ENCODE measurements at places on chromosomes 12 and 14.

DNA sequence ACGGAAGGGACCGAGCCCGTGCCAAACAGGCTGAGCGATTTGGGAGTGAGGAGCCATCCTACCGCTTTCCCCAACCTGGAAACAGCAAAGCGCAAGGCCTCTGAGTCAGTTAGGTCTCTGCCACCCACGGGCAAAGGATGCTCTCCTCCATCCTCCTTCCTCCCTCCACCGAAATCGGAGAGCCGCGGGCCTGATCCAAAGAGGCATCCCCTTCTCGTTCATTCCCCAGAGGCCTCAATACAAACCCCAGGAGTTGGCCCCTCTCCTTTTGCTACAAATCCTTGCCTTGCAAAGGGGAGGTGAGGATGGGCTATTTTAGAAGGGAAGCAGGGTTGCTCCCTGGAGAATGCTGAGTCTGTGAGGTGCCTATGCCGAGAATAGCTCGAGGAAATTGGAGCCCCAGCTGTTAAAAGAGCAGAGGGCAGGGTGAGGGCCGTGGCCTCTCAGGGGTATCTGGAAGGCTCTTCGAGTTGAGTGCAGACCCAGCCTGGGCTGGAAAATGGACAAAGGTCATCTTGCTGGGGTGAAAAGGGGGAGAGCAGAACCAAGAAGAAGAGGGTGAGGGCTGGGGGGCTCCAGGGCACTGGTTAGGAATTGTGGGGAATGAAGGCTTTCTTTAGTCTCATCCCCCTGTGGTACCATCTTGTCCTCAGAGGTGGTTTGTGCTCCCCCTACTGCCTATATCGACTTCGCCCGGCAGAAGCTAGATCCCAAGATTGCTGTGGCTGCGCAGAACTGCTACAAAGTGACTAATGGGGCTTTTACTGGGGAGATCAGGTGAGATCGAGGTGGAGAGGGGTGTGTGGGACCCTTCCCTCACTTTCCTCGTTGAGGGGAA, 1.1 kb downstream of the TPI1 start:
- no peak for DNase-seq

DNA sequence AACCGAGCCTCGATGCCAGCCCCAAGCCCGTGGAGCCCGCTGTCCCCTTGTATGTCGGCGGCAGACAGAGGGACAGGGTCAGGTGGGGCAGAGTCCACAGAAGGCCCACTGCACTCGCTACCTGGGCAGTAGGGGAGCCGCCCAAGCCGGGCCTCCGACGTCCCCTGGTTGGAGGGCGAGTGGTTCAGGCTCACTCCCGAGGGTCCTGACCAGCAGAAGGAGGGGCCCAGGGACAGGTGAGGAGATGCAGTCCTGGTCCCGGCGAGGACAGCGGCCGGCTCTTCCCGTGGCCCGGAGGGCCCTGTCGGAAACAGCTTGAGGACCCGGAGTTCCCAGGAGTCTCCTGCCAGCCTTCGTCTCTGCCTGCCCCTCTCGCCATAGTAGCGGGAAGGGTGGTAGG, 216.7 kb upstream of the SFSWAP start:
- no peak for DNase-seq

- no peak for DNase-seq
Observed at GRCh38 chr12:111868676-111869588, 26.9 kb downstream of the MAPKAPK5 start.

DNA sequence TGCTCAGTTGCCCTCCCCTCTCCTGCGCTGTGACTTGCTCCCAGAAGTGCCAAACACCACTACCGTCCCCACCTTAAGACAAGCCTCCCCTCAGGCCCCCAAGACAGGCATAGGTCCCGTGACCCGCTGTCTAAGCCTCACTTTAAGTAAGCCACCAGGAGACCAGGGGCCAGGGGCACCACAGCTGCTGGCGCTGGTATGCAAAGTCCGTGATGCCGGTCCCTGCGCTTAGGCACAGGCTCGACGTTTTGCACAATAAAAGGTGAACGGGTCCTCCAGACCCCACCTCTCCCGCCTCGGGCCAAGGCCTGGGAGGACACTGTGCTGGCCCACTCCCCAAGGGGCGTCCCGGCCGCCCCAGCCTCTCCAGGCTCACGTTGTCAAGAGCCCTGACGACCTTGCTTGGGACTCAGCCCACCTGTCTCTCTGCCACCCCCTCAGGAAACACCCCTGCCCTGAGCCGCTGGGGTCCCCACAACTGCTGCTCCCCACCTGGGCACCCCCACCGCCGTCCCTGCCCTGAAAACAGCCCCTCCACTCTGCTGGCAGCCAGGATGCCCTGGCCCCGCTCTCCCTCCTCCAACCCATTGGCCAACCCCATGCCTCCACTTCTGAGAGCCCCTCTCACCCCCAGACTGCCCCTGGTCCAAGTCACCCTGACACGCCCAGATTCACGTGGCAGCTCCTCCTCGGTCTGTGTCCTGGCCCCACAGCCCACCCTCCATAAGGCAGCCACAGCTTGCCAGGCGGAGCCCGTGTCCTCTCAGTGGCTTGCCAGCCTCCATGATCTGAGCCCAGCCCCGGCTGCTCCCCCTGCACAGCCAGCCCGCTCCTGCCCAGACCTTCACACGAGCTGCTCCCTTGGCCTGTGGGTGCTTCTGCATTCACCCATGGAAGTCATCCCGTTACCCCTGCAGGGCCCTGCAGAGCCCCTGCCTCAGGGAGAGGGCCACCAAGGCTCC, 11.9 kb downstream of the JAG2 start:
- no peak for DNase-seq

- no peak for DNase-seq
Observed at GRCh38 chr12:124361996-124362395, 67.1 kb downstream of the RFLNA start.

GRCh38 chr14:67765192-67765834, 51.1 kb downstream of the ZFYVE26 start:
- DNase-seq: no peak

- no peak for DNase-seq
Observed at GRCh38 chr12:76471579-76471978, 88.0 kb downstream of the OSBPL8 start.

- DNase-seq: no peak
Observed at GRCh38 chr12:87518036-87518435, 511.2 kb downstream of the C12orf50 start.

DNA sequence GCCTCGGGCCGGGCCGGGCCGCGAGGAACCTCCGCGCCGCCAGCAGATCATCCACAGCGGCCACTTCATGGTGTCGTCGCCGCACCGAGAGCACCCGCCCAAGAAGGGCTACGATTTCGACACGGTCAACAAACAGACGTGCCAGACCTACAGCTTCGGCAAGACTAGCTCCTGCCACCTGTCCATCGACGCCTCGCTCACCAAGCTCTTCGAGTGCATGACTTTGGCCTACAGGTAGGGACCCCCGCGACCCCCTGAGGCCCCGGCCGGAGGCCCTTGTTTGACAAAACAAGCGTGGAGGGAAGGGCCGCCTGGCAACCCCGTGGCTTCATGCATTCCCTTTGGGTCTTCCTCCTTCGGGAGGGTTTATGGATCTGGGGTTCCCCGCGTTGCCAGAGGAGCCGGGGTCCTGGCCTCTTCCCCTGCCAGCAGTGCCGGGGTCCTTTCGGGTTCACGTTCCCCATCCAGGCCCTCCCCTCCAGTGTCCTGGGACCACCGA, 526 bp downstream of the MLXIP start:
- DNase-seq: no peak

DNA sequence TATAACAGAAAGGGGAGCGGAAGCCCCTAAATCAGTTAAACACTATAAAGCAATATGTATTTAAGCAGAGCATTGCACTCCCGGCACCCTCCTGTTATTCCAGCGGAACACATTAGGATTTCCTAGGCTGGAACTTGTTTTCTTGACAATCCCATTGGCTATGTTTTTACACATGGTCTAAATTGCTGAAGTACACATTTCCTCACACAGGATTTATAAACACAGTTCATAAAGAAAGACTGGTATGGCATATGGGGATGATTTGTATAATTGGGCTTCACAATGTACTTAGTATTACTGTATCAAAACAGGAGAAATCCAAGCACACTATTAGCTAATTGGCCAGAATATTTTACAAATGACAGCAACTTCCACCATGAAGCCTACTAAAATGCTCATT, 23.3 kb downstream of the PAX9 start:
- no peak for DNase-seq

DNA sequence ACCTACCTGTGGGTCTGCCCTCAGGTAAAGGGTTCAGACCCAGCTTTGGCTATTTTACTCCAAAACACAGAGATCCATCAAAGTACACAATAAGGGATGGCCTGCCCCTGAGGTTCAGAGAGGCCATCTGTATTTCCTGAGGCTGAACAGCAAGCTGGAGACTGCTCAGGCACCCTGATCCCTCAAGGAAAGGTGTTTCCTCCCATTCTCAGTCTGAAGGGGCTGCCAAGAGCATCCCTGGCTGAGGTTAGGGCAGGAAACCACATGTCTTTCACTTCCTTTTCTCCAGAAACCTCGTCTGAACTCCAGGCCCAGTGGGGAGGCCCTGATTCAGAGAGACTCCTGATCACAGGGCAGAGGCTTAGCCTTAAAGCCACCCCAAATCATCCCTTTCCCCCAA, 1.5 kb downstream of the RILPL1 start:
- no peak for DNase-seq

DNA sequence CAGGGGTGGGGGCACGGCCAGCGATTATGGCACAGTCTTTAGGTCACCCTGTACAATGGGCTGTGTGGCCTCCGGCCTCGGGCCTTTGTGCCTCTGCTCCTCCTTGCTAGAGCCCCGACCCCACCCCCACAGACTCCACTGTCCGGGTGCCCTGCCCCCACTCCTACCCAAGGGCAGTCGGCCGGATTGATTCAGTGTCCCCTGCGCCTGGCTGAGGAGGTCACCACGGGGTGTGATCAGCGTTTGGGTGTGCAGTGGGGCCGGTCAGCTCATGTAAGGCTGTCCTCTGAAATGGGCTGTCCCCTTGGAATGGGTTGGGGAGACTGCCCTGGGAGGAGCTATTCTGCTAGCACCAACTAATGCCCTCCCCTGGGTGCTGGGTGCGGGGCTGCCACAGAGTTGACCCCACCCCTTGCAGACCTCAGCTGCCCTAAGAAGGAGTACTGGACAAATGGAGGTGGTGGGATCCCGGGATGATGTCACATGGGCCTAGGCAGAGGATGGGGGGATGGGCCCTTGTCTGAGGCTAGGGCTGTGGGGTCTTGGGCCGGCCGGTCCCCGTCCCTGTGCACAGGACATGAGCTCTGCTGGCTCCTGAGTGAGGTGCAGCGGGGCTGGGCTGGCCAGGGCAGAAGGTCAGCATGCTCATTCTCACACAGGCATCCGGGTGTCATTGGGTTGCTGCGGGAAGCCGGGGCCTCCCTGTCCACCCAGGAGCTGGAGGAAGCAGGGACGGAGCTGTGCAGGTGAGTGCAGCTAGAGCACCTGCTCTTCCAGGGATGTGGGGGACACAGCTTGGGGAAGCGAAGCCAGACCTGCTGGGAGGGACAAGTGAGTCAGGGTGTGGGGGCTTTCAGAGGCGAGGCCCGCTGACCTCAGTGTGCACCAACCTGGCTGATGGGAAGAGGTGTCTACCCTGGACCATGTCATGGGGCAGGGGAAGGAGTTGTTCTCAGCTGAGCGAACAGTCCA, 23.4 kb downstream of the ASPG start:
- DNase-seq: no peak

- no peak for DNase-seq
Observed at GRCh38 chr12:3632754-3633153, 120.2 kb downstream of the CRACR2A start.

- DNase-seq: no peak
Observed at GRCh38 chr14:53016491-53016890, 65.6 kb upstream of the FERMT2 start.

- no peak for DNase-seq
Observed at GRCh38 chr14:103279142-103280025, 54.7 kb upstream of the EIF5 start.

DNA sequence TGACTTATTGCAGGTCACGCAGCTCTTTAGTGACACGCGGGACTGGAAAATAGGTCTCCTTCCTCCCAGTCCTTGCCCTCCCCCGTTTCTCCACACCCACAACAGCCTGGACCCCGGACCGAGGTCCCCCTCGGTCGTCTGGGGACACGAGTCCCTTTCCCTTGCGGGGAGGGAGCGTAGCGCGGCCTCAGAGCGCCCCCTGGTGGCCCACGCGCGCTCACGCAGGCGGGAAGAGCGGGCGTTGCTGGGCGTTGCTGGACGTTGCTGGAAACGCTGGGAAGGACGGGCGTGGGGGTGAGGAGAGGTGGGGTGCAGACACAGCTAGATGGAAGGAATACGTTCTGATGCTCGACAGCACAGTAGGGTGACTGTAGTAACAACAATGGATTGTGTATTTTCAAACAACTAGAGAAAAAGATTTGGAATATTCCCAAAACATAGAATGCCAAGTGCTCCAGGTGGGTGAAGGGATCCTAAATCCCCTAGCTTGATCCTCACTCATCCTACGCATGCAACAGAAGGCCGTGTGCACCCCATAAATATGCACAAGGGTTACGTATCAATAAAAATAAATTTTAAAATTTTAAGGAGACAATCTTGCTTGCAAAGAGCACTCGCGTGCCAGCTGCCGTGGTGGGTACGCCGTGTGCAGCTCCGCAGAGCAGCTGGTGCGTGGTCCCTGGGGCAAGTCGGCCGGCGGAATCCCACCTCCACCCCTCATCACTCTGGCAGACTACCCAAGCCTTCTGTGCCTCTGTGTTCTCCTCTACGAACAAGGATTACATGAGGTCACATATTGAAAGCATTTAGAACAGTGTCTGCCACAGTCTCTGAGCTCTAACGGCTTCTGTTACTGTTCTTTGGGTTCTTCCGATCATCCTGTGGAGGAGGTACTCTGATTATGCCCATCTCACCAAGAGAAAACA, 87.4 kb downstream of the B4GALNT3 start:
- peak; percentile 69 for DNase-seq

DNA sequence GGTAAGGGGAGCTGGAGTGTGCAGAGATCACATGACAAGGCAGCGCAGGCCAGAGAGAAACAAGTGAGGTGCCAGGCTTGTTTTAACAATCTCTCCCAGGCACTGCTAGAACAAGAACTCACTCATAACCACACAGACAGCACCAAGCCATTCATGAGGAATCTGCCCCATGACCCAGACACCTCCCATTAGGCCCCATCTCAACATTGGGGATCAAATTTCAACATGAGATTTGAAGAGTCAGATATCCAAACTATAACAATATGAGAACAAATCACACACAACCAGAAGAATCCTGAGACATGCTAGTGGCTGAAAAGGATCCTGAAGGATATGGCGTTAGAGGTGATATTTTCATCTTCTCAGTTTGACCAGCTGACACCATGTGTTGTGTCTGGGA, 21.9 kb downstream of the OR6J1 start:
- DNase-seq: no peak

DNA sequence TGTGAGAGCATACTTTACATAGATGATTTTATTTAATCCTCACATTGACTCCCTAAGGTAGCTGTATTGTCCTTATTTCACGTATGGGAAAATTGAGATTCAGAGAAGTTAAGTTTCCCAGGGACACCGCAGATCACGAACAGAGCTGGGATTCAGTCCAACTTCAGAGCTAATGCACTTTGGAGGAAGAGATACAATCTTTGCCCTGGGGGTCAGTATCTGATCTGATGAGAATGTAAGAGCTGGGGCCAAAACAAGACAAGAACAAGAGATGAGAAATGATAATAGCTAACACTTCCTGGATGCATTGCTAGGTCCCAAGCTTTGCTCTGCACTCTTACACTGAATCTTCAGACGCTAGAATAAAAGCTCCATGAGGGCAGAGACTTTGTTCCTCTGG, 6.0 kb upstream of the CSAD start:
- DNase-seq: no peak

GRCh38 chr12:1640328-1641234, 11.6 kb downstream of the WNT5B start:
- DNase-seq: no peak
